T-helper 17 cell (primary cell): ENCODE measurements at places on chromosomes 4 and X.

DNA sequence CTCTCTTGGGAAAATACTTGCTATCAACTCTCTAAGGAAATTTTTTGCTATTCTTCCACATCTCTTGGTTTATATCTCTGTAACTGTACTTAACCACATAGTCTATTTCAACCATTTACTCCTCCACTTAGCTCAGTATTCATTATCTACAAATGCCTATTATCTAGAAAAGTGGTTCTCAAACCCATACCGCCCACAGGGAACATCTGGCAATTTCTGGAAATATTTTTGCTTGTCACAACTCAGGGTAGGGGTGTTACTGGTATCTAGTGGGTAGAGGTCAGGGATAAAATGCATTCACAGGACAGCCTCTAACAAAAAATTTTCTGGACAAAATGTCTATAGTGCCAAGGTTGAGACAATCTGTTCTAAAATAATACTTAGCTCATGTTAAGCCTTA lies 14.4 kb downstream of the ATRX start:
- H3K4me1 ChIP-seq: peaks cover 14% of the 10 kb centered on the region
- H3K27ac ChIP-seq: no peak overlapping the region
- no peaks in the 10 kb centered on the region for H3K27me3 ChIP-seq

DNA sequence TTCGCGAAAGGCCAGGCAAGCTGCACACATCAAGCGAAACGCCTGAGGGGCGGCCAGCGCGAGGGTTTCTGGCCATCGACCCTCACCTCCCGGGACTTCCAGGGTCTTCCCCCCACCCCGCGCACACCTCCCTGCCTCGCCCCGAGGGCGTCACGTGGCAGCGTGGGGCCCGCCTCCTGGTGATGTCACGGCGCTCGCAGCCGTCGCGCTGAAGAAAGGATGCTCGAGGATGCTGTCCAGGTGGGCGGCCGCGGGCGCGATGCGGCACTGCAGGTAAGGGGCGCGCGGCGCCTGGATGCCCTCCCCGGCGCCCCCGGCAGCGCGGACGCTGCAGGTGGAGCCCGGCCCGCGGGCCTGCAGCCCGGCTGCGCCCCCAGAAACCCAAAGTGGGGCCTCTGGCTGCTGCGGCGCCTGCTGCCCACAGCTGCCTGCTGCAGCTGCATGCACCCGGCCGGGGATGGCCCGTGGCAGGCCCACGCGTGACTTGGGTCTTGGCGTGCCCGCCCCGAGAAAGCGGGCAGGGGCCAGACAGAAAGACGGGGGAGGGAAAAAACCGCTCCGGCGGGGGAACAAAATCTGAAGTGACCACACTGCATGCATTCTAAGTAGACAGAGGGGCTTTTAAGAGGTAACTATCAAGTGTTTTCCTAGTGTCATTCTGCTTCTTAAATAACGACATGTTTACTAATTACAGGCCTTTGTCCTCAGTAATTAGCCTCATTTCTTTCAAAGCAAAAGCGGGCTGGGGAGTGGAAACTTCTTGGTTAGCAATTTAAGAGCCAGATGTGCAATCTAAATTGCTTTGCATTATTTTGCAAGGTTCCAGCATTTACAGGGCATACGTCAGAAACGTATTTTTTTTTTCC lies 1.7 kb downstream of the CLCN4 start:
- H3K36me3 ChIP-seq: no peaks in the 10 kb centered on the region
- H3K27ac ChIP-seq: no peak overlapping the region
- H3K27me3 ChIP-seq: peaks cover 38% of the 10 kb centered on the region
- no peak for DNase-seq
- H3K4me1 ChIP-seq: no peaks in the 10 kb centered on the region

GRCh38 chr4:4981827-4982226 lies 37.4 kb downstream of the CYTL1 start:
- H3K27me3 ChIP-seq: peaks cover 25% of the 10 kb centered on the region
- H3K36me3 ChIP-seq: peaks cover 5% of the 10 kb centered on the region
- H3K27ac ChIP-seq: no peak overlapping the region

DNA sequence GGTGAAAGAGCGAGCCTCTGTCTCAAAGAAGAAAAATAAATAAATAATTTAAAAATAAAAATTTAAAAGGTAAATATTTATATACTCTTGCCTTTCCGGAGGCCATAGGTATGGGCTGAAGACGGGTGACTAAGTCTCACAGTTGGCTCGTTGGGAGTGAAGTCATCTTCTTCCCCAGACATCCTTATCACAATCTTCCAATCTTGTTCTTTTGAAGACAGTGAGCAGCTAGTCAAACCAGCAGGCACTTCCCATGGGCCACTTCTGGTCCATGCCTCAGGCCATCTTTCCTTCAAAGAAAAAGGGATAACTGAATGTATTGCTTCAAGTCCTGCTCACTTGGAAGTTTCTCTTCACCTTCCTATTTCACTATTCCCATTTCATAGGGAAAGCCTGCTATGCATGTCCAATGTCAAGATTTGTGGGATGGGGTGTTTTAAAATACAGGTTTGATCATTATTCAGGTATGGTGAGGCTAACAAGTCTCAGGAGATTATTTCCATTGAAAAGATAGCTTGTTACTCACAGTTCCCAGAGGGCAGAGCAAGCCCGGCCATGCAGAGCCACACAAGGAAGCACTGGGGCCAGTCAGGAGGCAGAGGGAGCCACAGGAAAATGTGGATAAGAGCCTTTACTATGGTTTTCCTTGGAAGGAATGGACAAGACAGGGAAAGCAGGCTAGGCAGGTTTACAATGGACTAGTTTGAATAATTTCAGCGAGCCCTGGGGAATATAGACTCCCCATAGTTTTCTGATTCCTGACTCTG lies 33.3 kb upstream of the VCX2 start:
- H3K27me3 ChIP-seq: no peaks in the 10 kb centered on the region
- no peak for DNase-seq
- H3K27ac ChIP-seq: no peak overlapping the region
- no peaks in the 10 kb centered on the region for H3K36me3 ChIP-seq

GRCh38 chrX:129227366-129227765 lies 295.9 kb downstream of the SMARCA1 start:
- no peak for DNase-seq
- H3K27ac ChIP-seq: no peak overlapping the region
- no peaks in the 10 kb centered on the region for H3K4me1 ChIP-seq
- H3K27me3 ChIP-seq: no peaks in the 10 kb centered on the region
- H3K36me3 ChIP-seq: no peaks in the 10 kb centered on the region
- no peak overlapping the region for H3K4me3 ChIP-seq

DNA sequence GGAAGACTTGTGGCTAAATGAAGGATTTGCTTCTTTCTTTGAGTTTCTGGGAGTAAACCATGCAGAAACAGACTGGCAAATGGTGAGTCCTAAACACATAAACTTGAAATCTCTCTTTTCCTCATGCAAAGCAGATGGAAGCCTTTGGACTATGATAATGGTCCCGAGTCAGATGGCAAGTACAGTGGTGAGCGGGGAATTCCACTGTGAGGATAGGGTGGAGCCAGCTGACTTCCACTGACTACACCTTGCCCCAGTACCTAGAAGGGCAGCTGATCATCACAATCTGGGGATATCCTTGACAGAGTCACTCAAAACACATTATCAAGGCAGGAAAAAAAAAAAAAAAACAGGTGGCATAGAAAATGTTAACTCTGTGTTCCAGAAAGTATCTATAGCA lies 34.3 kb downstream of the ENPEP start:
- no peaks in the 10 kb centered on the region for H3K36me3 ChIP-seq
- H3K4me1 ChIP-seq: peaks cover 2% of the 10 kb centered on the region

- no peak overlapping the region for H3K4me3 ChIP-seq
- no peaks in the 10 kb centered on the region for H3K4me1 ChIP-seq
- H3K36me3 ChIP-seq: no peaks in the 10 kb centered on the region
- H3K27me3 ChIP-seq: no peaks in the 10 kb centered on the region
These were observed 216.2 kb upstream of the VEGFC start for GRCh38 chr4:177008836-177009501.

DNA sequence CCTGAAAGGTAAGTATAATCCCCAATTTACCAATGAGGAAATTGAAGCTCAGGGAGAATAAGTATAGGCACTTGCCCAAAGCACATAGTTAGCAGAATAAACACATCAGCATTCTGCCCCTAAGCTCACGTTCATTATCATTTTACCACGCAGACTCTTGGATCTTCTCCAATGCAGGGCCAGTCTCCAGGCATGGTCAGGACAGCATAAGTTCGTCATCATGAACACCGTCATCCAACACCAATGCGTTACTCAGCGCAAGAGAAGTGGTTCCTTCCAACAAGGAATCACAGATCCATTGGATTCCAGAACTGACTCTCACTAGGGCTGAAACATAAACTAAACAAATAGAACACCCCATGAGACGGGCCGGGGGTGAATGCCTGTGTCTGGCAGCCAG lies 86.5 kb upstream of the GPM6B start:
- no peaks in the 10 kb centered on the region for H3K4me1 ChIP-seq
- DNase-seq: no peak
- H3K36me3 ChIP-seq: no peaks in the 10 kb centered on the region
- no peak overlapping the region for H3K27ac ChIP-seq

GRCh38 chr4:47849466-47849865 lies 11.6 kb upstream of the CORIN start:
- no peak for DNase-seq
- no peak overlapping the region for H3K27ac ChIP-seq
- peaks cover 3% of the 10 kb centered on the region for H3K36me3 ChIP-seq

DNA sequence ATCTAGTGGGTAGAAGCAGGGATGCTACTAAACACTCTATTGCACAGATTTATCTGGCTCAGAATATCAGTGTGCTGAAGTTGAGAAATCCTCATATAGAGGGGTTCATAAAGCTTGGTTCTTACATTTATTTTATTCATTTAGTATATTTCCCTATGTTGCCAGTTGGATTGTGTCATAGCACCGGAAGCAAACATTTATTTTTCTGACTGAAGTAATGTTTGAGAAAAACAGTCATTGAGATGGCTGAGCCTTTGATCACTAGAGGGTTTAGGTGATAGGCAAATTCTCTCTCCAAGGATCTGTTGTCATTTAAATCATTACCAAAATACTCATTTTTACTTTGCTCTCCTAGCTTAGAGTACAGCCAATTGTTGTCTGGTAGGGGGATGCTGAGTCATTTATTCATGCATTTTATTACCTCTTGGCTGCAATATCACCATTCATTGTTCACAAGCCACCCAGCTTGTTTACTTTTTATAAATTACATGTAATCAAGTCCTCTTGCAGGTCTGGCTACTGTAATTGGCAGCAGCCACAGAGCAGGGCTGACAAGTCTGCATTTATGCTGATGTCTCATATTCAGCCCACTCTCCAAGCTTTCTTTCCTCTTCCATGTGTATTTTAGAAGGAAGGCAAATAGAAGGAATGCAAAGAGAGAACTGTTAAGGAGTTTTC lies 15.2 kb downstream of the GAB1 start:
- H3K27me3 ChIP-seq: peaks cover 25% of the 10 kb centered on the region
- H3K36me3 ChIP-seq: no peaks in the 10 kb centered on the region
- no peak for DNase-seq
- H3K4me3 ChIP-seq: no peak overlapping the region

DNA sequence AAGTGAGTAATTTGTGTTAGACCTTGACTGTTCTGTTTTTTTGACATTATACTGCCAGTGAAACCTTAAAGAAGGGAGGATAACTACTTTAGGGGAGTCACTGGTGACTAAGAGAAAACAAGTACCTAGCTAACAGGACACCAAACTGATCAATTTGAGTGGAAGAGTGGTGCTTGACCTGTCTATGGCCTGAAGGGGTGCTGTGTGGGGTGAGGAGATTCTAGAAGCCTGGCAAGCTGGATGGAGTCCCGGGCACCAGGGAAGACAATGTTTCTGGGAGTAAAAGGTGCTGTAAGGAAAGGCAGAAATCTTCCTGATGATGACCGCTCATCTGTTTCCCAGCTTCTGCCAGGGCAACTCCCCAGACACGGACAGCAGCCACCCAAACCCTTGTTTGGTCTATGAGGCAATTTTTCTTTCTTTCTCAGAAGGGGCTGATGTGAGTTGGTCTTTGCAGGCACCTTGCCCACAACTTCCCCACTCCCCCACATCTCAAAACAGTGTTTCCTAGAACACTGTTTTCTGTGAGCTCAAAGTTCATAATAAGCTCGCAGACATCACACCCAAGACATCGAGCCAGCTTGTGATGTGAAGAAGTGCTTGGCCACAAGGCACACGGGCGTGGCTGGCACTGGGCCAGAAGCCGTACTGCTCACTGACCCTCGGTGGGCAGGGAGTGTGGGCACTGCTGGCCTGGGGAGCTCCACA lies 4.6 kb downstream of the TXK start:
- no peak for DNase-seq
- H3K27ac ChIP-seq: no peak overlapping the region
- peaks cover 61% of the 10 kb centered on the region for H3K4me1 ChIP-seq
- H3K36me3 ChIP-seq: no peaks in the 10 kb centered on the region

DNA sequence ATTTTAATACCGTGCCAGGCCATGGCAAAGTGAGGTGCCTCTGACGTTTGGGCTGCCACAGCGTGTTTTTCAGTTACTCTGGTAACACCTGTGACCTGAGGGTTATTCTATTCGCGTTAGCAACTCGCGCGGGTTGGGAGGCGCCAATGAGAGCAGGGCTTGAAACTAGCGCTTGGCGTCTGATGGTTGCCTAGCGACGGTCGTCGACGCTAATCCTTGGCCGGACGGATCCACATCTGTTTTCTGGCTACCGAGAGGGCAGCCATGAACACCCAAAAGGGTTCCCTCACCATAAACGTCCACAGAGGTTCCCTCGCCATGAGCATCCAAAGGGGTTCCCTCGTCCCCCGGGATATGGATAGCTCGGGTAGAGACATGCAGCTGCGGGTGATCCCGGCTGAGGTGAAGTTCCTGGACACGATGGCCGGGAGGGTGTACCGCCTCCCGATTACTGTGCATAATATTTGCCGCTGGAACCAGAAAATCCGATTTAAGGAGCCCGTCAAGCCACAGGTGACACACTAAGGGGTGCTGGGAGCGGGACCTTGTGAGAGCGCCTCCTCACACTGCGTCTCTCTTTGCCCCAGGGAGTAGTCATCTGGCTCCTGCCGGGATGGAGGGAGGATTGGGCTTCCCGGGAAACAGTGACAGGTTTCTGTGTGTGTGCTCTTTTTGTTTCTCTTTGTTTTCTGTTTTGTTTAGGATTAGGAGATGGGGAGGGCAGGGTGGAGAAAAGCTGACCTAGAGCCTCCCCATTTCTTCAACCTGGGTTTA lies at the start of gene CFAP47:
CFAP47 (plus strand) TSS at position 199 of the 774 bp plus-strand sequence; CDS start at position 265, 66 bp downstream.
- H3K27ac ChIP-seq: no peak within 1 kb of the TSS
- no peaks in the 10 kb centered on the region for H3K36me3 ChIP-seq
- no peak within 1 kb of the TSS for H3K4me3 ChIP-seq
- no peak for DNase-seq
- H3K27me3 ChIP-seq: no peaks in the 10 kb centered on the region

DNA sequence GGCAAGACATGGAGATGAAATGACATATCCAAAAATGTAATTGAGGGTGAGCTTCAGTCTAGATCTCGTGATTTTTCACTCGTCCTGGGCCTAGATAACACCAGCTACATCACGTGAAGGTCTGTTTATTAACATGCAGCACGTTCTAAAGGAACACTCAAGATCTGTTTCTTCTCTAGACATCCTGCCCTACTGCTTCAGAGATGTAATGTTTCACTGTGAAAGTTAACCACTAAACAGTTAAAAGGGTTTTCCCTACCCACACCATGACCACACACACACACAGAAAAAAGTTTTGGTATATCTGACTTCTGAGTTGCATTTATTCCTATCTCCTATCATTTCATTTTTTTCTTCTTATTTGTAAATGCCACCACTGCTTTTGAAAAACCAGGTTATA lies 52.3 kb upstream of the SMIM31 start:
- no peaks in the 10 kb centered on the region for H3K4me1 ChIP-seq
- H3K36me3 ChIP-seq: no peaks in the 10 kb centered on the region
- H3K4me3 ChIP-seq: no peak overlapping the region
- peaks cover 12% of the 10 kb centered on the region for H3K27me3 ChIP-seq
- H3K27ac ChIP-seq: no peak overlapping the region

GRCh38 chrX:11419102-11419501 lies 125.9 kb downstream of the AMELX start:
- H3K27me3 ChIP-seq: no peaks in the 10 kb centered on the region
- no peak overlapping the region for H3K4me3 ChIP-seq
- DNase-seq: no peak
- no peaks in the 10 kb centered on the region for H3K4me1 ChIP-seq
